ENCODE measurements at places on chromosomes 11 and 22.

GRCh38 chr11:127126986-127127385, 126.4 kb upstream of the KIRREL3 start:
- DNase-seq: no peak

GRCh38 chr22:31102441-31103081, 4.8 kb downstream of the SELENOM start:
- DNase-seq: no peak

- no peak for DNase-seq
Observed at GRCh38 chr11:131674051-131674755, 303.8 kb downstream of the NTM start.

DNA sequence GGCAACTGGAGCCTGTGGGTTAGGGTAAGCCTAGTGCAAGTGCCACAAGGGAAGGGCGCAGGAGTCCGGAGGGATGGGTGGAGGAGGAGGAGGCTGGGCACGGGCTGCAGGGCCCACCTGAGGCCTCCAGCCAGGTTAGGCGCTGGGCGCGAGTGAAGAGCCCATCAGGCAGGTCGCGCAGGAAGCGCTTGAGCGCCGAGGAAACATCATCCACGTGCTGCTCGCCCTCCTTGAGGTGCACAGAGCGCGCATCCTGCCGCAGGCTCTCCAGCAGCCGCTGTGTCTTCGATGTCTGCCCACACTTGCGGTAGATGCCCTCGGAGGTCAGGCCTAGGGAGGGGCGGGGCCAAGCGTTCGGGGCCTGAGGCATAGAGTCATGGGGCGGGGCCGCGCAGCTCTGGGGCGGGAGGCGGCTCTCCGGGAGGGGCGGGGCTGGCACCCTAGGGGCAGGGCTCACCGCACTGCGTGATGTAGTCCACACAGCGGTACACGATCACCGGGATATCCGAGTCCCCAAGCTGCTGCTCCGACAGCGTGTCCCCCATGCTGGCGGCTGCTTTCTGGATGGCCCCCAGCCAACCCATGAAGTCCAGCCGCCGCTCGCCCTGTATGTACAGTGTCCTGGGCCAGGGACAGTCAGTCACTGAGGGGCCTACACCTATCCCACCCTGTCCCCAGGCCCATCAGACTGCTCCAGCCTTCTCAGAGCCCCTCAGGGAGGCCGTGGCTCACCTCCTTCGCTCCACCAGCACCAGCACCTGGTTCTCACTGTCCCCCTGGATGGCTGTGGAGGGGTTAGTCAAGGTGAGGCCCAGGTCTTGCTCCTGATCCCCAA, 22.9 kb upstream of the PDE2A start:
- DNase-seq: no peak

GRCh38 chr11:8092587-8093424, 11.8 kb downstream of the TUB start:
- no peak for DNase-seq

DNA sequence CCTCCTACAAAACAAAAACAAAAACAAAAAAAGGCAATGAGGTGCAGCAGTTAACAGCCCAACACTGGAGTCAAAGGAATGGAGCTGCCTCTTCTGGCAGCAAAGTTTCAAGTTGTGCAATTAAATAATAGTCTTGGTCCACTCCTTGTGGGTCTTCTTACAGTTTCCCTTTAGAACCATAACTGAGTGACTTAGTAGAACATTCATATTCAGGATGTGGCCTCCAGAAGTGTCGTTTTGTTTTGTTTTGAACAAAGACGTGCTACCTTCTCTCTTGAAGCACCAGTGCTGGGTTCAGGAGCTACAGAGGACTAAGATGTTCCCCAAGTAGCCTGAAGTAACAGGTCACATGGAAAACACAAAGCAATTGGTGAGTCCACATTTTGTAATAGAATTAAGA, 2.0 kb upstream of the JAML start:
- no peak for DNase-seq

GRCh38 chr11:7892059-7892699, 38.9 kb downstream of the OR10A6 start:
- no peak for DNase-seq

GRCh38 chr11:35030716-35031213, 108.2 kb upstream of the CD44 start:
- DNase-seq: no peak

DNA sequence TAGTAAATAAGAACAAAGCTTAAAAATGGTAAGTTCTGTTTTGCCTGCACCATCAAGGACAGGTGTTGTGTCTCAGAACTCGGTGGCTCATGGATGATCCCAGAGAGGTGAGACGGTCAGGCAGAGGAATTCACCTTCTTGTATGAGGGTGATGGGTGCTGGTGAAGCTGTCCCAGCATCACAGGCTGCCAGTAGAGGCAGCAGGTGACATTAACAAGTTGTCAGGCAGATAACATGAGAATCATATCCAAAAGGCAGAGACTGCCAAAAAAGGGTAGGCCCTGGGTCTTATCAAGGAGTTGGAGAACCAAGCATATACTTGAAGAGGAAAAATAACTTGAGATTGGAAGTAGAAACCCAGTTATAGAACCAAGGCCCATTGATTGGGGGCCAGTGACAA, 437.8 kb downstream of the DYNC2H1 start:
- DNase-seq: no peak

GRCh38 chr11:113113801-113114704, 152.8 kb downstream of the NCAM1 start:
- no peak for DNase-seq

- DNase-seq: no peak
Observed at GRCh38 chr22:17483688-17484372, 79.5 kb upstream of the SLC25A18 start.

GRCh38 chr11:59212744-59213631, at the start of gene MPEG1:
MPEG1 (minus strand) TSS chr11:59212927; CDS start chr11:59212865, 62 bp downstream.
- DNase-seq: no peak

DNA sequence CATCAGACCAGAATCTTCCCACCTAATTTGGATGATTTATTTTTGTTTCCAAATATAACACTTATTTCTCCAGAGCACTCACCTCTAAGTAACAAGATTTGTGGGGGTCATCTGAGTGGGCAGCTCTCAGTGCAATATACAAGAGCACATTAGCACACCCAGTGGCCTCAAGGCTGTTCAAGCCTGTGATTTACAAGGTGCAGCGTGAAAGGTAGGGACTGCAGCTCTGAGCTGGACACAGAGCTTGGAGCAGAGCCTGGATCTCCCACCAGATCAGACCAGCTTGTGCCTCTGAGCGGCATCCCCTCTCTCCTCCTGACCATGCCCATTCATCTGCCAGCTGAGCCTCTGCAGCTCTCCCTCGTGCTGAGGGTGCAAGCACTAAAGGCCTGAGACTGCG, 323.3 kb upstream of the ZC3H12C start:
- no peak for DNase-seq

DNA sequence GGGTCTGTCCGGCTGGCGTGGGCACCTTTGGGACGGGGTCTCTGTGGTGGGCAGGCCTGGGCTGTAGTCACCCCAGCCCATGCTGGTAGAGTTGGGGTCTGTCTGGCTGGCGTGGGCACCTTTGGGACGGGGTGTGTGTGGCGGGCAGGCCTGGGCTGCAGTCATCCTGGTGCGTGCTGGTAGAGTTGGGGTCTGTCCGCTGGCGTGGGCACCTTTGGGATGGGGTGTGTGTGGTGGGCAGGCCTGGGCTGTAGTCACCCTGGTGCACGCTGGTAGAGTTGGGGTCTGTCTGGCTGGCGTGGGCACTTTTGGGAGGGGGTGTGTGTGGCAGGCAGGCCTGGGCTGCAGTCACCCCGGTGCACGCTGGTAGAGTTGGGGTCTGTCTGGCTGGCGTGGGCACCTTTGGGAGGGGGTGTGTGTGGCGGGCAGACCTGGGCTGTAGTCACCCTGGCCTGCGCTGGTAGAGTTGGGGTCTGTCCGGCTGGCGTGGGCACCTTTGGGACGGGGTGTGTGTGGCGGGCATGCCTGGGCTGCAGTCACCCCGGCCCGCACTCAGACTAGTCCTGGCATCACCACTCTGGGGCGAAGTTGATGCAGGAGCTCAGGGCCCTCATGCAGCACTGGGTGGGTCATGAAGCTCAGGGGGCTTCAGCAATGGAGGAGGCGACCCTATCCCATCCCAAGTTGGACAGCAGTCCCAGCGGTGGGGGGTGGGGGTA, 19.3 kb downstream of the PRR33 start:
- no peak for DNase-seq

GRCh38 chr11:105960252-105961245, 61.5 kb downstream of the MSANTD4 start:
- no peak for DNase-seq

- DNase-seq: peak; percentile 18
Observed at GRCh38 chr11:66467034-66467659, 442 bp downstream of the PELI3 start.

- DNase-seq: no peak
Observed at GRCh38 chr22:46934746-46935491, 172.5 kb downstream of the TBC1D22A start.

- no peak for DNase-seq
Observed at GRCh38 chr22:42670921-42671709, 21.9 kb upstream of the CYB5R3 start.

- no peak for DNase-seq
Observed at GRCh38 chr11:15748132-15748531, 608.2 kb downstream of the SOX6 start.

- DNase-seq: no peak
Observed at GRCh38 chr22:49507607-49508292, 319.9 kb downstream of the BRD1 start.

Data from activated CD8-positive, alpha-beta memory T cell treated with anti-CD3 and anti-CD28 coated beads for 1 hour (primary cell).